ENCODE measurements at places on chromosomes 11 and 22.

DNA sequence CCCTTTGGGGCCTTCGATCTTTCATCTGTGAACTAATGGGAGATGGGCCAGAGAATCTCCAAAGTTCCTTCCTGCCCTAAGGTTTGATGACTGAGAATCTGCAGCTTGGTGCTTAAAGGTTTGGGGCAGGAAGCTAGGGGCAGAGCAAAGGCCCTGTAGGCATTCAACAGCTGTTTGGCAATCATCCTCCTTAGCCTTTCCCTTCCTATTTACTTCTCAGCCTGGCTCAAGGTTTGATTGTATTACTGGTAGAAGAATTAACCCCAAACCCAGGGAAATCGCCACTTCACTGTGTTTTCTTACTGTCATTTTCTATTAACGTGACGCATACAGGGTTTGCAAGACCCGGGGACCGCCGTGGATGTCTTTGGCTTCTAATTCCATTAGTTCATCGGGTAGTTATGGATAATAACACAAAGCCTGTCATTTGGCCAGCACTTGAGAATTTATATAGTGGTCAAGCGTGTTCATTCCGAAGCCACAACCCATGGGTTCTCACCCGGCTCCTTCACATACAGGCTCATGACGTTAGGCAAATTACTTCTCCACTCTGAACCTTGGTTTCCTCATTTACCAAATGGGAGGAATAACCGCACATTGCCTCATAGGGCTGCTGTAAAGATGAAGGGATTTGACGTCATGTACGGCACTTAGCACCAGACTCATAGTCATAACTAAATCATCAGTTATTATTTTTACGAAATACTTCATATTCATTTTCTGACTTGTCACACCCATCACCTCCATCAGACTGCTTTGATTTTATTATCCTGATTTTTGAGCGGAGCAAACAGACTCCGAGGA, 158.1 kb downstream of the FBXO7 start:
- DNase-seq = no peak

DNA sequence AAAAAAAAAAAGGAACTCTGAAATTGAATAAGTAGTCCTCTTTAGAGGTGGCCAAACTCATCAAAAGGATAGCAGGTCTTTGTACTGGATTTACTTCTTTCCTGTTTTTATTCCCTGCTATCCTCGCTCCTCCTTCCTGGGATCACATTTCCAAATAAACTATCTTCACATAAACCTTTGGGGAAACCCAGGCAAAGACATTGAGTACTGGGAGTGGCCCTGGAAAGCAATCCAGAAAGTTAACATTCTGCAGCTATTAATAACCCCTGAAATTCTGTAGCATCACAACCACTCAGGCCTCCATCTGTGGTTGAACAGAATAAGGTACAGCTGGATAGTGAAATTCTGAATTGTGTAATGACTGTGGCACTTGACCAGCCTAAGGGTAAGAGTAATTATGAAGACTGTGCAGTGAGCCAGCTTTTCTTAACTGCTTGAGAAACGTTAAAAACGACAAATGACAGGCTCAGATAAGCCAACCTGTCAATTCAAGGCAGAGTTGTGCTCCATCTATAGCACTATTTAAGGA, 58.8 kb downstream of the ISX start:
- DNase-seq = no peak

GRCh38 chr11:41392596-41392995, 66.9 kb downstream of the LRRC4C start:
- no peak for DNase-seq

DNA sequence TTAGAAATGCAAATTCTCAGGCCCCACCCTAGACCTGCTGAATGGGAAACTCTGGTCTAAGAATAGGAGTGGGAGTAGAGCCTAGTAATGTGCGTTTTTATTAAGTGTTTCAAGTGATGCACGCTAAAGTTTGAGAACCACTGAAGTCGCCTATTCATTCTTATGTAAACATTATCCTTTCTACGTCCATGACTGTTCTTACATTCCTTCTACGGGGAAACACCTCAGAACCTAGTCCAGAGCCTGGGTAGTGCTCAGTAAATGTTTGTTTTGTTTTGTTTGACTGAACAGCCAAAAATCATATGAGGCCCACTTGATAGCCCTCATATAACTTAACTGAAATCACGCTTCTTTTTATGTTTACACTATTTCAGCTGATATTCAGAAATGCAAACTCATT, 29.8 kb downstream of the VSIG10L2 start:
- DNase-seq = no peak

- DNase-seq = no peak
Observed at GRCh38 chr11:42085736-42086135, 626.3 kb upstream of the LRRC4C start.

- no peak for DNase-seq
Observed at GRCh38 chr11:40228662-40229061, 1230.8 kb downstream of the LRRC4C start.

DNA sequence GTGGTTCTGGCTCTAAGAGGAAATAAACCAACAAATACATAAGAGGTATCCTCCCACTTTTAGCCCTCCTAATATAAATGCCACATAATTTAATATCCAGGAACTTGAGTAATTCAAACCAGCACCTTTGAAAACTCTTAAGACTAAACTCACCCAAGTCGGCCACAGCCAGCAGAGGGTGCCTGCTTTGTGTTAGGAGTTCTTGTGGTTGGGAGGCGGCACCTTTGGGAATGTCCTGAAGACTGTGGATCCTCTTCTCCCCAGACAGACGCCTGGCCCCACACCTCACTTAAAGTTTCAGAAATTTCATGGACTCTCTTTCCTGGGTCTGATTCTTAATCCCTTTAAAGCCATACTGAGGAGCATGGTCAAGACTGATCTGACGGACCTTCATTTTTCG, 169.0 kb downstream of the TBC1D22A start:
- DNase-seq = no peak

DNA sequence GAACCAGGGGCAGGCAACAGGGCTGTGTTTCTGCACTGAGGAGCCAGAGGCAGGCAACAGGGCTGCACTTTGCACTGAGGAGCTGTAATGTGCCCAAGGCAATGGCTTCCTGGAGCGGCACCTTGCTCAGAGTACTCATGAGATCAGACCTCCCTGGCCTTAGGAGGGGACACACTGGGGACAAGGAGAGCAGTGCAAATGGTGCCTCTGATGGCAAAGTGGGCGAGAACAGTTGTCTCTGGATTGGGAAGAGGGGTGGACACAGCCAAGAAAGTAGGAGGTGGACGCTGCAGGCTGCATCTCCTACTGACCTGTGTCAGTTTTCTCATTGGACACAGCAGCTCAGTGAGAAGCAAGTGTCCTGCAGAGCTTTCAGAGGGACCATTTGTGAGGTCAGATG, 1443.3 kb downstream of the TBC1D22A start:
- DNase-seq = no peak

DNA sequence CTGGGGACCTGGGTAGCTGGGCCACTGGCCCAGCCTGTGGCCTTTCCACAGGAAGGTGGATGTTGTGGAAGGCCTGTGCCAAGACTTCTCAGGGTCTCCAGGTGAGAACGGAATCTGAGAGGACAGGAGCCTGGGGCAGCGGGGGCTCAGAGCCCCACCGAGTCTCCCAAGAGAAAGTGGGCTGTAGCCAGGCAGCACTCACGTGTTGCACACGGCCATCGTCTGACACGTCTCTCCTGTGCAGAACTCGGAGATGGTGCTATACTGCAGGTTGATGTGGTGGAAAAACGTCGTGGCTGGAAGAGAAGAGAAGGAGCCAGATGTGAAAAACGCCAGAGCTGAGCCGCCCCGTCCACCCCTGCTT, 6.4 kb downstream of the MOB2 start:
- DNase-seq = no peak

DNA sequence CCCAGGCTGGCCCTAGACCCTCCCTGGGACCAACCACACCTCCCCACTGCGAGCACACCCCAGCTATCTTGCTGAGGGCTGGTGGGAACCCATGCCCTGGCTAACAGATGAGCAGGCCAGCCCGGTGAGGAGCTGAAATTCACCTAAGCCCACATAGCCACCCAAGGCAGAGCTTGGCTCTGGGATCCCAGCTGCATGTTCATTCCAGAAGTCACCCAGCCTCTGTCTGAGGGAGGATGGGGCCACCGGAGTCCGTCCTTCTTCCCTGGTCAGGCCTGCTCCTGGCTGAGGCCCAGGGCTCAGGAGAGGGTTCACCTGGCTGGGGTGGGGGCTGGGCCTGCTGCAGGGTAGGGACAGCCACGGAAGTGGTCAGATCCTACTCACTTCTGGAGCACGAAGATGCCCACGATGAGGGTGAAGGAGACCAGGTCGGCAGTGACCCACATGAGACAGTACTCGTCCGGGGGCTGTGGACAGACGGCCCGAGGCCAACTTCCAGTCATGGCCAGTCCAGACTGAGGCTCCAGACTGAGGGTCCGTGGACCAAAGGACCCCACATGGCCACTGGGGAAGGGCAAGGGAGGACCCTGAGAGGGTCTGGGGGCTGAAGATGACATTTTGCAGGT, 6.6 kb upstream of the KLHL35 start:
- no peak for DNase-seq

DNA sequence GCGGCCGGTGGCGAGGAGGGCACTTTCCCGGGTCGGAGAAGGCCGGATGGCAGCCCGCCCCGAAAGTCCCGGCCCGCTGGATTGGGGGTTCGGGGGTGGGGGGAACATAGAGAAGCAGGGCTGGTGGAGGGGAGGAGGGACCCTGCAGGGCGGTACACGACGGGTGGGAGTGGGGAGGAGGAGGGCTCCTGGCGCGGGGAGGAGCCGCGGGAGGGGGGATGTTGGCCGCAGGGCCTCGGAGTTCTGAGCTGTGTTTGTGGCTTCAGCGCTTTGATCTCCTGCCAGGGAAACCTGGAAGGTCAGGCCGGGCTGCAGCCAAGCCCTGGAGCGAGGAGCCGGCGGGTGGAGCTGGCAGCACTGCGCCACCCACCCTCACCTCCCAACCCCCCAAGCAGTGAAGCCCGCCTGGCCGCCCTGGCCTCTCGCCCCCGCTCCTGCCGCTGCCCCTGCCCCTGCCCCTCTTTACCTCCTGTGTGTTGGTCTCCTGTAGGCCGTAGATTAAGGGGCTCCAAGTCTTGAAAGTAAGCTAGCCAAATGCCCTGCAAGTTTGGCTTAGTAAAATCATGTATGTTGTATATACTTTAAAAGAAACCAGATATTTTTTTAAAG, 30.9 kb downstream of the C22orf31 start:
- DNase-seq = no peak

GRCh38 chr11:1208394-1209261, 14.2 kb upstream of the MUC5B start:
- no peak for DNase-seq

DNA sequence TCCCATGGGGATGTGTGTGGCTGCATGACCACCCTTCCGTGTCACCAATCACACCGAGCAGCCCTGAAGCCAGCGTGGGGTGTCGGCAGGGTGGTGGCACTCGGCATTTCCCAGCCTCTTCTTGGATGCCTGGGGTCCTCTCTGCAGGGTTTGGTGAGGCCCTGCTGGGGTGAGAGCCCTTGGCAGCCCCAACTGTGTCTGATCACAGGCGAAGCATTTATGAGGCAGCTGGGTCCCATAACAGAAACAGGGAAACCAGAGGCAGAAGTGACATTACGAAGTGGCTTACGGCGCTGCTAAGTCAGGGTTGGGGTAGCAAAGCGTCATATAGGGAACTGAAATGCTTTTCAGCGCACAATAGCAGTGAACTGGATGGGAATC, 92.3 kb upstream of the SEPTIN5 start:
- DNase-seq = no peak

- no peak for DNase-seq
Observed at GRCh38 chr11:14396273-14396672, 37.3 kb upstream of the RRAS2 start.

DNA sequence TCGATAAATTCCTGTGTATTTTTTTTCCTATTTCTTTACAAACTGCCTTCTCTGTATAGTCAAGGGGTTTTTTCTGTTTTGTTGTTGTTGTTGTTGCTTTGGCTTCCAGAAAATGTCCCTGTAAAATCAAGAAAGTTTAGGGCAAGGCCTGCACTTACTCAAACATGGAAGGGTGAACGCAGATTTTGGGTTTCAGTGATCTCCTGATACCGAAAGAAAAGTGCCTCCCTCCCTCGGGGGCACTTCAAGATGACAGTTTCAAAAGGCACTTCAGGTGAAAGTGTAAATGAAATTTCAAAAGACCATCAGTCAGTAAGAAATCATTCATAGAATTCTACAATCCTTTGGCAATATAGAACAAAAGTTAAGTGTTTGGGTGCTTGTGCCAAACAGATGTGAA, 43.4 kb upstream of the TMPRSS4 start:
- no peak for DNase-seq

GRCh38 chr11:88626216-88626615, 288.7 kb upstream of the CTSC start:
- no peak for DNase-seq

DNA sequence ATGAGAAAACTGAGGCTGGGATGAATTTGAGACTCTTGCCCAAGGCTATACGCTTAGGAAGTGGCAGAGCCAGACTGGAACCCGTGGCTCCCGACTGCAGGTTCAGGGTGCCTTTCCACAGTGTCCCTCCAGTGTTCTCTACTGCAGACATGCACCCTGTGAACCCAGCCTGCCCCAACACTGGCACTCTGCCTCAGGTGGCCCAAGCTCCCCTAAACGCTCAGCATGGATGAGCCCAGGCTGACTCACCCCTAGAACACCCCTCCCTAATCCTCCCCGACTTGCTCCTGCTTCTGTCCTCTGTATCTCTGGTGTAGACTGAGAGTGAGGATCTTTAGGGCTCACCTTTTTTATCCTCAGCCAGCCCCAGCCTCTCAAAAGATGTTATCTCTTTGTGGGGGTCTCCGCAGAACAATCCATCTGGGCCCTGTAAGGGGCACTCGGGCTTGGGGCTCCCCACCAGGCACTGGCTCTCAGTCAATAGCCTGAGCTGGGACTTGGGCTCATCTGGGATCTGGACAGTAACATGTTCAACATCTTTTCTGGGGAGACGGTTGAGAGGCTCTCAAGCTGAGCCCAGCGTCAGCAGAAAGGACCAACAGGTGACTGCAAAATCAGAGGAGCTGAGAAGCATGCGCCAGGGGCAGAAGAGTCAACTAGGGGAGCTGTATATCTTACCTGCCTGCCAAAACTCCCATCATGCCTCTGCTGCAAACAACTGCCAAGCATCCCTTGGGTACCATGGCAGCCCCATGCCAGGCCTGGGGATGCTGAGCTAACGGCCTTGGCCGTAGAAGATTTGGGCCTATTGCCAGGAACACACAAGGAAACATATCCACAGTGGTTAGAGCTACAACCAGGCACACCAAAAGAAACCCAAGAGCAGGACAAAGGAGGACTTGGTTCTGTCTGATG, 176.2 kb downstream of the BUD13 start:
- no peak for DNase-seq

DNA sequence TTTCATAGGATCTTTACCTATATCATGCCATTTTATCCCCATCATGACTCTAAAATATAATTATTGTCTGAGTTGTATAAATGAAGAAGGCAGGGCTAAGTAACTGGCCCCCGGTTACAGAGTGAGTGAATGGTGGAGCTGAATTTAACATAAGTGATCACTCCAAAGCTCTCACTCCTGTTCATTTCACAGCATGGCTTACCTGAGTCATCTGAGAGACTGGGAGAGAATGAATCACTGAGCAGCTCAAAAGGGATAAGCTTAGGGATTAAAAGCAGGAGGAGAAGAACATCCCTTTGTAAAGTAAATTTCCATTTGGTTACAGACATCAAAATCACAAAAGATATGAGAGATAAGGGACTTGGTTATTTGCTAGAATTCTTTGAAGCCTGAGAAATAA, 294.0 kb upstream of the CTSC start:
- no peak for DNase-seq

- no peak for DNase-seq
Observed at GRCh38 chr11:74487875-74488274, 5.6 kb downstream of the LIPT2 start.
